ENCODE measurements at places on chromosomes 5 and 9.

- DNase-seq = no peak
These were observed 2244.0 kb upstream of the ACO1 start for GRCh38 chr9:30140407-30140806.

DNA sequence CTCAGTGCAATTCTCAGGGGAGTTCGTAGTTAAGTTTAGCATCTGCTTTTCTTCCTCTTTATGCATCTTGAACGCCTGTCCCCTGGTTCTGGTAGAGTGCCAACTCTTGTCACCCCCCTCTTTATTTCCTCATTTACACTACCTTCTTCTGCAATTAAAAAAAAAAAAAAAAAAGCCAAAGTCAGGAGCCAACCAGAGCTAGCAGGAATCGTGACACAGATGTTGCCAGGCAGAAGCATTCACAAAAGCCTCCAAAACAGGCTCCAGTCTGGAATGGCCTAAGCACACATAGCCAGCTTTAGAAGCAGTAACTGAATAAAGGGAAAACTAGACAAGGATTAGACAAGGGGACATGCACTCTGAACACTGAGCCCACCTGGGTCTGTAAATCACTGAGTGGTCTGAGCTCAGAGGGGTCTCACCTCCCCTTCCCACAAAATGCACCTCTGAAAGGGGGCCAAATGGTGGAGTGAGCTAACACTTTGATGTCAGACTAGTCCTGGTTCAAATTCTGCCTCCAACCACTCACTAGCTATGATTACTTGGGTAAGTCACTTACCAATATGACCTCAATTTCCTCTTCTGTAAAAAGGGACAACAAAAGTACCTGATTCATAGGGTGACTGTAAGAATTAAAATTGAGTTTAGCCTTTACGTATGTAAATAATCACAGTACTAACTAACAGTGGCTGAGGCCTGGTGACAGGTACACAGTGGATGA is 2.0 kb downstream of the CD74 start:
- DNase-seq = peak; percentile 15

DNA sequence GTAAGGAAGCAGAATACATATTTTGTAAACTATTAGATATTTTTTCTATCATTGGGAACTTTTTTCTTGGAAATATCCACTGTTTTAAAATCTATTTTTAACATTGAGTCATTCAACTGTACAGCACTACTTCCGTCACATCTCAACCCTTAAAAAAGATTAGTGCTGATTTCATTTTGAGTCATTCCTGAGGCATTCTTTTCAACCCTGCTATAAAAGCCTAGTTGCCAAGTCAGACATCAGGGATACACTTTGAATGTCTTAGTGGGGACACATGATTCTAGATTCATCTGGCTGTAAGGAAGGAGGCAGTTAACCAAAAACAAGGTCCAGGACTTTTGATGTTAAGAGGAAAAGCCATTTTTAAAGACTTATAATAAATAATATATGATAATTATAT is 160.9 kb downstream of the GIN1 start:
- DNase-seq = no peak

- no peak for DNase-seq
These were observed 79.0 kb upstream of the RETREG1 start for GRCh38 chr5:16695779-16696178.

- DNase-seq = no peak
These were observed 187.6 kb downstream of the CSNK1G3 start for GRCh38 chr5:123699571-123699970.

DNA sequence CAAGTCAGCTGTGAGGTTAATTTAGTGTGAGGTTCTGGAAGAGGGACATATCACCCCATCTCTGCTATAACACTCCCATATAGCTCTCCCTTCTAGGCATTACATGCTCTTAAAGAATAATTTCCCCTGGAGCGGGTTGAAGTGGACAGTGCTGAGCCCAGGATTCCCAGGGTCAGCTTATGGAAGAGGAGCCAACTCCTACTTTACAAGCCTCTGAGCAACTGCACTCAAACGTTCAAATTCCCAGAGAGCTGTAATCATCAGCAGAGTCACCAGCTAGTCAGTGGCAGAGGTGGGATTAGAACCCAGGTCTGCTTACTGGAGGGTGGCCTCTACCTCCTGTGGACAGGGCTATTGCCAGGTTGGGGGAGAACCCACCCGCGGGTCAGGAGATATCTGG is 1.4 kb downstream of the NEURL1B start:
- DNase-seq = no peak

GRCh38 chr9:21994556-21995005 is at the start of gene CDKN2B-AS1:
TSS of gene CDKN2B-AS1 (plus strand) at chr9:21994791.
- peak; percentile 40 for DNase-seq

- DNase-seq = no peak
These were observed 446.9 kb upstream of the CD180 start for GRCh38 chr5:67643536-67643935.

- DNase-seq = no peak
These were observed 64.4 kb upstream of the SUB1 start for GRCh38 chr5:32520972-32521371.

DNA sequence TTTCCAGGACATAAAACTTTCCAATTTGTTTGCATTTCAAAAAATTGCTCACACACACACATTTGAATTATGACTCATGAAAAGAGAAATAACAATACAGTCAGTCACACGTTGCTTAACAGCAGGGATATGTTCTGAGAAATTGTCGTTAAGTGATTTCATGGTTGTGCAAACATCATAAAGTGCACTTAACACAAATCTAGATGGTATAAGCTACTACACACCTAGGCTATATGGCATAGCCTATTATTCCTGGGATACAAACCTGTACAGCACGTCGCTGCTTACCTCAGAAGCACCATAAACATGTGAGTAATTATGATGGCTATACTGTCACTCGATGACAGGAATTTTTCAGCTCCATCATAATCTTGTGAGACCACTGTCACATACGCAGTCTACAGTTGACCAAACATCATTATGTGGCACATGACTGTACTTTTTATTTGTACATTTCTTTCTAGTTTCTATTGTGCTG is 378.2 kb downstream of the ACTL7B start:
- no peak for DNase-seq

DNA sequence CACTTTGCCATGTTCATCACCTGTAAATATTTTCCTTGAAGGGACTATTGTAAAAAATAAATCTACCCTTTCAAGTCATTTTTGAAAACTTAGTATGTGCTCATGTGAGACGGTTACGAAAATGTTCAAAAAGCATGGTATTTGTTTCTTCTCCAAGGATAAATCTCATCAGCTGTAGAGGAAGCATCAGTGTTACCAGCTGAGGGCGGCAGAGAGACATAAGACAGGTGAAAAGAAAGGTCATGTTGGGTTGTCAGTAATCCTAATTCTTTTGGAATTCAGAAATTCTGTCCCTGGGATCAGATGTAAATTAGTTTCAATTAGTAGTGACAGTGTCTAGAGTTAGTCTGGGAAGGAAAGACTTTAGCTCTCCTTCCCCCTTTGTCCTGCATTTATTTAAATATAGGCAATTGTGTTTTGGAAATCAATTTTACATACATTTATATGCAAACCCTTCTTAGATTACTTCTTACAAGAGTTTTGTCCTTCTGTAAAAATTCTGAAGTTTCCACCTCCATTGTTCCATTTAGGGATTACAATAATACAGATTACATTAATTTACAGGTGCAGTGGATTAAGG is 791.9 kb upstream of the CDH6 start:
- no peak for DNase-seq

DNA sequence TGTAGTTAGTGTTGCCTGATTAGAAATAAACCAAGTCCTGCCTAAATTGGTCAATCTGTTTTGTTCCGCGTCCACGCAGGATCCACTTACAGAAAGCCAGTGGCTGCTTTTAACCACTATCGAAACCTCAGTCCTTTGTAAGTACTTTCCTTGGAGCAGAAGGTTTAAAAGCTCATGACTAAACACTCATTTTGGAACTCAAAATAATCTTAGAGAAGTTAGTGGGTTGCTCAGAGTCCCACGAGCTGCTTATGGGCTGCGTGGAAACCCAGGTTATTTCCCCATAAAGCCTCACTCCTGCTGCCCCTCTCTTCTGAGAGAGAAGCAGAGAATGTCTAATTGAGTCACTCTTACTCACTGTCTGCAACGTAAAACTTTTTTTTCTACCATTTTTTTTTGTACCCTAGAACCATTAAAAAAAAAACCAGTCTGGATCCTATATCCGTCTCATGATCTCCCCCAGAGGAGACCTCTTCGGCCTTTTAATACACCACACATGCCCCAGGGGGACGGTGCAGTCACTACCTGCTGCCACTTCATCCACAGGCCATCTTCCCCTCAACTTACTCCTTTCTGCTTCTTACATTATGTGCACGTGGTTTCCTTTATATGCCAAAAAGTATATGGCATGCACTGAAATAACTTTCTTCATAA is 7.6 kb downstream of the BASP1 start:
- no peak for DNase-seq

DNA sequence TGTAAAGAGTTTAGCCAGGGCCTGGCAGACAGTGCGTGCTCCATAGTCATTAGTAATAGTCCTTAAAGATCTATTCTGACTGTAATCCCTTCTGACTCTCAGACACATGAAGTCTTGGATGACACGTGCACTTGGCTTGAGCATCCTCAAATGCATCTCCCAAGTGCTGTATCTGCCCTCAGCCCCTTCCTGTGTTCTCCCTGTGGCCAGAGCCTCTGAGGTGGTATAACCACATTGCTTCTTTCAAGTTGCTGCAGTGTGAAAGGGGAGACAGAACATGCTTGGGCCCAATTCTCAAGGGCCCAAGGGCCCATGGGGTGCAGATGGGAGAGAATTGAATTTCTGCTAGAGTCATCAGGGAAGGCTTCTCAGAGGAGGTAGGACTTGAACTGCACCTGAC is 30.1 kb upstream of the HAND1 start:
- no peak for DNase-seq

- no peak for DNase-seq
These were observed 157.4 kb downstream of the NR3C1 start for GRCh38 chr5:143245929-143246561.

- DNase-seq = no peak
These were observed 118.9 kb downstream of the LHX2 start for GRCh38 chr9:124130277-124131075.

DNA sequence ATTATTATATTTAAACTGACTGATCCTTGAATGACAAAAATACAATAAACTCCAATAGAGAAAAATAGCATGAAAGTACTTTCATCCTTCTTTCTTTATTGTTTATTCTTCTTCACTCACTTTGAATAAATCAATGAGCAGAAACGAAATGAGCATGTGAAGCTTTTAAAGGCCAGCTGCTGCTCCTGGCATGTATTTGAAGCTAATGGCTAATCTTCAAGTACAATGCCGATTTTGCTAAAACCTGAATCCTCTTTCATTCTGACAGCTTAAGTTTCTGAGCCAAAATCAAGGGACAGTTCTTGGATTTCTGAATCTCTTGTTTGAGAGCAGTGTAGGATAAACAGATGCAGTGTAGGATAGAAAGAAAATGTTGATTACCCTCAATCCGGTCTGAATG is 237.3 kb downstream of the CDH10 start:
- DNase-seq = no peak

GRCh38 chr9:34501889-34502425 is 20.8 kb downstream of the ENHO start:
- no peak for DNase-seq

DNA sequence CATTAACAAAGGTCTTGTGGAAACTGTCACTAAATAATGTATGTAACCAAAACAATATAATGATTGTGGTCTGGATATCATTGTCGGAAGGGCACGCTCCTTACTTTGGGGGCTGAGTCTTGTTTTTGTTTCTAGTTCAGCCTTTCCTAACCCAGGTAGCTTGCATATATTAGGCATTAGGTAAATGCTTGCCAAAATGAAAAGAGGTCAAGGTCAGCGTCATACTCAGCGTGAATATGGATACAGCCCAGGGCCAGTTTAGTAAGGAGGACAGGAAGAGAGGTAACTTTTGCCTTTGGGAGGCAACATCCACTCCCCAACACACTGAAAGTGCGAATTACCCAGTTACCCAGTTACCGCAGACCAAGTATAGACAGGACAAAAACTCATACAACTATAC is 171.4 kb downstream of the RAB3C start:
- DNase-seq = no peak

DNA sequence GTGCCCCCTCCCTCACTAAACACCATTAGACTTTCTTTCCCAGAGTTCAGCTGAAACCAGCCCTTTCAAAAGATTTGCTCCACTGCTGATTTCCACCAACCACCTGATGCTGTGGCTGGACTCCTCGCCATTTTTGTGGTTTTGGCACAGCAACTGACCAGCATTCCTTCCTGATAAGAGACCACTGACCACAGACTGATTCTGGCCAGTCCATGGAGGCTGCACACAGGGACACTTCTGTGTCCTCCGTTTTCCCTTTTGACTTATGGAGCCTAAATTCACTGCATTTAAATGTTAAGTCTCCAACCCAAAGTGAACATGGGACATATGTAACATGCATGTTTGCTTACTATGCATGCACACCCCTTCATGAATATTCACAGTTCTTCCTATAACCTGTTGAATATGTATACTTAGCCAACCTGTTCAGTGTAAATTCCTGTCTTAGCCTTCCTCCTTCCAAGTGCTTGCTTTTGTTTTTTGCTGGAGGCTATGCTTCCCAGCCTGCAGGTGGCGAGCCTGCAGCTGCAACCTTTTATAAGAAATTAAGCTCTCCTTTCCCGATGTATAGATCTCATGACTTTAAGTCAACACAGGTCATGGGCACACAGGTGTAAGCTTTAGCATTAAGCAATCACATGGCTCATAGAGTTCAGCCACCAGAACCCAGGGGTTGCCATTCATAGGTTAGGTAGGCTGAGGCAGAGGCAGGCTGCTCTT is 78.7 kb downstream of the ACTL7B start:
- DNase-seq = no peak

GRCh38 chr5:61805101-61805500 is 473.0 kb downstream of the ZSWIM6 start:
- no peak for DNase-seq

DNA sequence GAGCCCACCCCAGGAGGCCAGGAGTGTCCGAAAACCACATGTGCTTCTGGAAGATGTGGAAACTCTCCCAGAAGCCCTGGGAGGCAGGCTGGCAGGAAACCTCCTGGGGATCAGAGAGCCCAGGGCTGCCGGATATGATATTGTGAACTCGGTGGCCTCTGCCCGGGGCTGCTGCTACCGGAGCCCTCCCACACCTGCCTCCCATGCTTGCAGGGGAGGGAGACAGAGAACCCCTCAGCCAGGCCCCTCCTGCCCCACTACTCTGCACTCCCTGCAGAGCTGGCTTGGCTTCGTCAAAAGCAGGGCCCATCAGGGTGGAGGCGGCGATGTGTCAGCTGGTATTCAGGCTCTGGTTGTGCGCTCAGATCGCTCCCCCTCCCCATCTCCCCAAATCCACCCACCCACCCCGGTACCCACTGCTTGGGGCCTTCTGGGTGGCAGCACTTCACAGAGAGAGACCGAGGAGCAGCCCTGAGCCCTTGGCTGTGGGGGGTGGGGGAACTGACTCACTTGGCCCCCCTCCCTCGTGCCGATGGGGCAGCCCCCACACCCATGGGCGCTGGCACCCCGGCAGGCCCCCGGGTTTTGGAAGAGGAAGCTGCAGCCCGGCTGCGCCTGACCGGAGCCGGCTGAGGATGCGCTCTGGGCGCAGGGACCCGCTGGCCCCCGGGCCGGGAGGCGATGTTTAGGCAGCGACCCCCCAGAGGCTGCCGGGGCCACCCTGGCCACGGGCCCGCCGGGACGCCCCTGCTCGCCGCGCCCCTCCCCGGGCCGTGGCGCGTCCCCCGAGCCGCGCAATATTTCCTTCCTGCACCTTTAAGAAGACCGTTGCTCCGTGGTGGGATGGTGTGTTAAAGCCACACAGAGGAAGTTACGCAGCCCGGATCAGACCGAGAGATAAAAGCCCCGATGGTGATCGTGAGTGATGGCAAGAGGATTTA is 786 bp upstream of the NTNG2 start:
- peak; percentile 43 for DNase-seq
